CD4-positive, alpha-beta T cell treated with Interferon gamma for 1 hour (primary cell): ENCODE measurements at places on chromosomes 16 and 17.
A peak's percentile ranks its signal among the peaks of the same experiment; 100 is the strongest.

DNA sequence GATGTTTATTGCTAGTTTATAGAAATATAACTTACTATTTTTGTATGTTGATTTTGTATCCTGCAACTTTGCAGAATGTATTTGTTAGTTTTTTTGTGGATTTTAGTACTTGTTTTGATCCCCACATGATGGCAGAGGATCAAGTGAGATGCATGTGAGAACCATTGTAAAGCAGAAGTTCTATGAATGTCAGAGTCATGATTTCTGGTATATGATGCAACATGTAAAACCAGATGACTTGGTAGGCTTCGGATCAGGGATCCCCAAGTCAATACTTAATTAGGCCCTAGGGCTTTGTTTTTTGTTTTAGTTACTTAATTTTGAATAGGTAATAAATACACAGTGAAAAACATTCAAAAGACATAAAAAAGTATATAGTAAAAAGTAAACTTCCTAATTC, 45.8 kb downstream of the ESRP2 start:
- no peak for DNase-seq

DNA sequence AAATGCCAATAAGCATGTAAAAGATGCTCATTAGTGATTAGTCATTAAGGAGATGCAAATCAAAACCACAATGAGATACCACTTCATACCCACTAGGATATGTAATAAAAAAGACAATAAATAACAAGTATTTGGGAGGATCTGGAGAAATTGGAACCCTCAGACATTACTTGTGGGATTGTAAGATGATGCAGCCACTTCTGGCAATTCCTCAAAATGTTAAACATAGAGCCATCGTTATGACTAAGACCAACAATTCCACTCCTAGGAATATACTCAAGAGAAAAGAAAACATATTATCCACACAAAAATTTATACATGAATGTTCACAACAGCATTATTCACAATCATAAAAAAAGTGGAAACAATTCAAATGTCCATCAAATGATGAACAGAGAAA, 336.2 kb upstream of the PMFBP1 start:
- DNase-seq = no peak

DNA sequence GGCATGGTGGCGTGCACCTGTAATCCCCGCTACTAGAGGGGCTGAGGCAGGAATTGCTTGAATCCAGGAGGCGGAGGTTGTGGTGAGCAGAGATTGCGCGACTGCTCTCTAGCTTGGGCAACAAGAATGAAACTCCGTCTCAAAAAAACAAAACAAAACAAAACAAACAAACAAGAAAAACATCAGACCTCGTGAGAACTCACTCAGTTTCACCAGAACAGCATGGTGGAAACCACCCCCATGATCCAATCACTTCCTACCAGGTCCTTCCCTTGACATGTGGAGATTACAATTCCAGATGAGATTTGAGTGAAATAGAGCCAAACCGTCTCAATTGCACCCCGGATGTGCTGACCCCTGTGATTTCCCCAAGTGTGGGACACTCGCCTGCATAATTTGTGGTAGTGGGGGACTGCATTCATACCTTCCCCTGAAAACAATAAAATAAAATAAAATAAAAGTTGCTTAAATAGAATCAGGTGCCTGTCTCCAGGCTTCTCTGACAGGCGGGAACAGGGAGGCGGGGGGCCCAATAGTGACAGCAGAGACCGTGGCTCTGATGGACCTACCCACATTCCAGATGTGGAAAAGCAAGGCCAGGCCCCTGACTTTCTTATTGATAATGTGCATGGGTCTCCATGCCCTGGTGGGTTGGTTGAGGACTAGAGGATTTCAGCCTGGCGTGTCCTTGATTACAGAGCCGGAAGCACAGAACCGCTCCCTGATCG, 13.1 kb downstream of the ZSCAN10 start:
- DNase-seq = no peak

DNA sequence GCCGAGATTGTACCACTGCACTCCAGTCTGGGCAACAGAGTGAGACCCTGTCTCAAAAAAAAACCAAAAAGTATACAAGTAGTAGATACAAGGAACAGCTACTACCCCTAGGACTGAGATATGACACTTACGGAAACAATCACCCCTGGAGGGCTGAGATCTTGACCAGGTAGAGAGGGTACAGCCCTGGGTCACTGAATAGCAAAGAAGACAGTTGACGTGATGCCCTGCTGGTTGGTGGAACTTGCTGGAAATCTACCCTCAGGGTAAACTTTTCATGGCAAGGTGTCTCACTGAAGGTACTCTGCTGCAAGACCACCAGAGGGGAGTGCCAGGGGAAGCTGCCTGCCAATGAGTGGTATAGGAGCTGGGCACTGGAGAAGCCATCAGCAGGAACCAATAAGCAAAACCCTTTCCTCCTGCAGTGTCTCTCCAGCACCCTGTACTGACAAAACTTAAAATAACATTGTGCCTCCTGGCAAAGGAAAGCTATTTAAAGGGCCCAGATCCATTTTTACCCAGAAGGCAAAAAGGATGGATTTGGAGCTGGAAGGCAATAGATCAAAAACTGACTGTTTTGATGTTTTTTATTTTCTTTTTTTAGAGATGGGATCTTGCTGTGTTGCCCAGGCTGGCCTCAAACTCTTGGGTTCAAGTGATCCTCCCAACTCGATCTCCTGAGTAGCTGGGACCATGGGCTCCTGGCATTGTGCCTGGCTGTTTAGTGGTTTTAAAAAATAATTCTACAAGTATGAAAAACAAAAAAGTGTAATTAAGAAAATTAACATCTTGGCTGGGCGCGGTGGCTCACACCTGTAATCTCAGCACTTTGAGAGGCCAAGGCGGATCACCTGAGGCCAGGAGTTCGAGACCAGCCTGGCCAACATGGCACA, 11.3 kb upstream of the PDXDC1 start:
- no peak for DNase-seq

- DNase-seq = peak; percentile 30
Measured at GRCh38 chr17:80986816-80987475, 4.7 kb upstream of the CHMP6 start.

DNA sequence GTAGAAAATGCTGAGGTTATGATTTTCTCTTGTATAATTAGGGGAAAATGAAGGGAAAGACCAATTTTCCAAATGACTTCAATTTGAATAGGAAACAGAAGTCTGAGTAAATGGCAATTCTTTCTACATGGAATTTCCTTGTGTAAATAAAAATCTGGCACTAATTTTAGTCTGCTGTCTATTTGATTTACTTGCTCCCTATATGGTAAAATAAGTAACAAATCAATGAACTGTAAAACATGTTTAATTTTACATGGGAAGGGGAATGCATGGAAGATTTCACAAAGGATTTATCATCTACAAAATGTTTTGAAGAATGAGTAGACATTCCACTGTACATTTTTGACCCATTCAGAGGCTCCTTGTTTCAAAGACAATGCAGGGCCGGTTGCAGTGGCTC, 811.6 kb upstream of the GOT2 start:
- DNase-seq = no peak

GRCh38 chr16:84647828-84648594, at the start of gene KLHL36:
KLHL36 (plus strand) TSS chr16:84648511; CDS start chr16:84650868, 2,357 bp downstream.
- peak; percentile 66 for DNase-seq

DNA sequence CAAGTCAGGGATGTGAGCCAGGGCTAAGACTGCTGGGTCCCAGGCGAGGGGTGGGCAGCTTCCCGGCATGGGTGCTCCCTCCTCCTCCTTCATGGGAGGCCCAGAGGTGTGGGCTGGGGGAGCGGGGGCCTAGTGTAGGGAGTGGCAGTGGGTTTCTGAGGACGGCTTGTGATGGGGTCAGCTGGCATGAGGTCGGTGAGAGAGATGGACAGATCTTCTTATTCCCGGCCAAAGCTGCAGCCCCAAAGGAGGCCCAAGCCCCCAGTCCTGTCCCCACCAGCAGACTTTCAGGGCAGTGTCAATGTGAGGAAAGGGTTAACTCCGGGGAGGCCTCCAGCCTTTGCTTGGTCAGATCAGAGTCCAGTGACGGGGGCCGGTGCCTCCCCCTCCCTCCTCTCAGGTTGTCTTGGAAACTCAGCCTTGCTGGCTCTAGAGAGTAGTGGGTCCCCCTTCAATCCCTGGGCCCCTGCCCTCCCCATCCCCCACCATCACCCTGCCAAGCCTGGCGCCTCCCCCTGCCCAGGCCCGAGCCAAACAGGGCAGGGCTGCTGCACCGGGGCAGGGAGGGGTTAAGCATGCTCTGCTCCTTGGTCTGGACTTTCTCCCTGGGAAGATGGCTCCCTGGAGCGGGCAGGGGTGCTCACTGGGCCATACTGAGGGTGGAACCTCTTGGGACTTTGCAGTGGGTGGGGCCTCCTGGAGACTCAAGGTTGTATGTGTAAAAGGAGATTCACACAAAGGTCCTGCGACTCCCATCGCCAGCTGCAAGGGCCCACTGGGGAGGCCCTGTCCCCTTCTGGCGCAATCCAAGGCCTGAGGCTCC, 12.4 kb downstream of the NAT9 start:
- DNase-seq = no peak

- no peak for DNase-seq
Measured at GRCh38 chr17:3867606-3868005, 21.6 kb upstream of the NCBP3 start.

DNA sequence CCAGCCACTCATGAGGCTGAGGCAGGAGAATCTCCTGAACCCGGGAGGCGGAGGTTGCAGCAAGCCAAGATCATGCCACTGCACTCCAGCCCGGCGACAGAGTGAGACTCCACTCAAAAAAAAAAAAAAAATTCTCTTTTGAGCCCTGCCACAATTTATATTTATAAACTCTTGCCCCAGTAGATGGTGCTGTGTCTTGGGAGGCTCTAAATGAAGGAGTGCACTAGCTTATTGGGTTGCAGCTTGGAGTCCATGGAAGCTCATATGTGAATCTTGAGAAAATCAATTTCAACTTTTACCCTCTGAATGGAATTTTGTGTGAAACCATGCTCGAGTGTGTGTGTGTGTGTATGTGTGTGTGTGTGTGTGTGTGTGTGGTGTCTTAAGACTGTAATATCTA, 420.1 kb downstream of the HS3ST4 start:
- no peak for DNase-seq

- DNase-seq = peak; percentile 15
Measured at GRCh38 chr16:68382296-68382718, 66.0 kb downstream of the SMPD3 start.

- DNase-seq = peak; percentile 85
Measured at GRCh38 chr16:31869511-31870201, 4.0 kb upstream of the ZNF267 start.

GRCh38 chr17:49443862-49444261, 29.2 kb upstream of the PHB1 start:
- no peak for DNase-seq

DNA sequence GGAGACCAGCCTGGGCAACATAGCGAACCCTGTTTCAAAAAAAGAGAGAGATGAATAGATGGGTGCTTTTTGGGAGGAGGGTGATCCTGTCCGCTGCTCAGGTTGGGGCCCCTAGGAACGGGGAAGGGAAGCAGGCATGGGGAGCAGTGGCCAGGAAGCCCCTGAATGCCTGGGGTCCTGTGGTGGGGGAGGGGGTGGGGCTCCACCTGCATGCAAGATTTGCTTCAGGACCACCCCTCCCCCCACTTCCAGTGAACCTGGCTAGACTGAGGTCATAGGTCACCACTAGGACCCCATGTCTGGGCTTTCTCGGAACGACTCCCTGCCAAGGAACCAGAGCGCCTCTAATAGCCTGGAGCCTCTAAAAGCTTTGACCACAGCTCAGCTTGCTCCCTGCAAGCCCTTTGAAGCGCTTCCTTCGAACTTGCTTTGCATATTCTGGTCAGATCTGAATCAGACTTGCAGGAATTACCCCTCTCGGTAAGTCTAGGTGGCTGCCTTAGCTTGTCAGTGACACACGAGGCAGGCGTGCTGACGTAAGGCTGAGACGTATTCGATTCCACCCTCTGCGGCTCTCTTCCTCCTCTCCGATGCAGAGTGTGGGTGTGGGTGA, 3.7 kb downstream of the SOCS3 start:
- peak; percentile 95 for DNase-seq

DNA sequence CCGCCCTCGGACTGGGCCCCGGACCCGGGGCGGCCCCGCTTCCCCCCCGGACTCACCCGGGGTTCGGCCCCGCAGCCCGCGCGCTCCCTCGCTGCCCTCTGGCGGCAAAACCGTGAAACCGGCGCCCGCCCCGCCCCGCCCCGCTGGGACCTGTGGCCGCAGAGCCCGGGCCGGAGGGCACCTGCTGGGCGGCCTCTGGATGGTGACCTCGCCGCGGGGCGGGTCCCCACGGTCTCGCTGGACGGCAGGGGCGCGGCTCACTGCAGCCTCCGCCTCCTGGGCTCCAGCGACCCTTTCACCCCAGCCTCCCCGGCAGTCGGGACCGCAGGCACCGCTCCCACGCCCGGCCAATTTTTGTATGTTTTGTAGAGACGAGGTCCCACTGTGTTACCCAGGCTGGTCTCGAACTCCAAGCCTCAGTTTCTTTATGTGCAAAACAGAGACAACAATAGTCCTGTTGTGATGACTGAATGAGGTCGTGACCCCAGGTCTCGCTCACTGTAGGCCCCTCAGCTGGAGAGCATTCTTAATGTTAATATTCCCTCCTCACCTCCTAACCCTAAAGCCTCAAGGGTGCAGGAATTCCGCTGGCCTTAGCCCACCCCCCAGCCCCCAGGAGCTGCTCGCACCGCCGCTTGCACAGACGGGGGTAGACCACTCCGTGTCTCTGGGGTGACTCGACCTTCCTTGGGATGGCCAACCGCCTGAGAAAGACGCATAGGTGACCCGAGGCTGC, 33.7 kb upstream of the RPH3AL start:
- DNase-seq = peak; percentile 61

DNA sequence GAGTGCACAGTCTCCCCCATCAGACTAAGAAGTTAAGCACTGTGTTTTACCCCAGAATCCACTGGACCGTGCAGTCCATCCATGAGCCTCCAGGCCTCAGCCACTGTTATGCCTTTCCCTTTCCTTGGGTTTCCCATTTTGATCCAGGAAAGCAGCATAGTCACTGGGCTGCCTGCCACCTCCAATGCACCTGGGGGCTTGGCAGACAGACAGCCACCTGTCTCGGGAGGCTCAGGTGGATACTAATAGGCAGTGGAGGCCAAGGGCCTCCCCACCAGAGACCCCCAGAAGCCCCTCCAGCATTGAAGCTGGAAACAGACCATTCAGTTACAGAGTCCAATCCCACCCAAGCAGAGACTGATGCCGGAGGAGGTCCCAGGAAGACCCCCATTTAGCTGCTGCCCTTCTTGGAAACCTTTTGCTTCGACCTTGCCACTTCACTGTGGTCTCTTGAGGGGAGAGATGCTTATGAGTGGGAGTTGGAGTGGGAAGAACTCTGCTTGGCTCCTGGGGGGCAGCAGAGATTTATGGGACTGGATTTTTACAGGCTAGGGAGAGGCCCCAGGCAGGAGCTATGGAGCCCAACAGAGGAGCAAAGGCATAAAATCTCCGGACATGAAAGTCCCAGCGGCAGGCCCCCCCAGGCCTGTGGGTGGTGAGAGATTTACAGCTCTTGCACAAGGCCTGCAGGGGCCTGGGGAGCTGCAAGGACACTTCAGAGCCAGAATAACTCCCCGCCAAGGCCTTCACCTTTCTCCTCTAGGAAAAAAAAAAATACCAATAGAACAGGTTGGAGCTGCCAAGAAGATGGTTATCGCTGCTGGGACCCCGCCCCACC, 12.2 kb upstream of the SP2 start:
- no peak for DNase-seq
